Activated CD4-positive, alpha-beta T cell treated with anti-CD3 and anti-CD28 coated beads, Interleukin-2, amount 10 ng/mL, durations not matched to agents 7 days and 5 days (primary cell): ENCODE measurements at places on chromosomes 12 and 14. TPM values are rescaled to one million over a fixed set of nuclear protein-coding genes. Genes with fewer than 3 reads are reported as not detected.

- peak; percentile 70 for DNase-seq
Observed at GRCh38 chr12:91811481-91812287, 334.0 kb downstream of the BTG1 start.

DNA sequence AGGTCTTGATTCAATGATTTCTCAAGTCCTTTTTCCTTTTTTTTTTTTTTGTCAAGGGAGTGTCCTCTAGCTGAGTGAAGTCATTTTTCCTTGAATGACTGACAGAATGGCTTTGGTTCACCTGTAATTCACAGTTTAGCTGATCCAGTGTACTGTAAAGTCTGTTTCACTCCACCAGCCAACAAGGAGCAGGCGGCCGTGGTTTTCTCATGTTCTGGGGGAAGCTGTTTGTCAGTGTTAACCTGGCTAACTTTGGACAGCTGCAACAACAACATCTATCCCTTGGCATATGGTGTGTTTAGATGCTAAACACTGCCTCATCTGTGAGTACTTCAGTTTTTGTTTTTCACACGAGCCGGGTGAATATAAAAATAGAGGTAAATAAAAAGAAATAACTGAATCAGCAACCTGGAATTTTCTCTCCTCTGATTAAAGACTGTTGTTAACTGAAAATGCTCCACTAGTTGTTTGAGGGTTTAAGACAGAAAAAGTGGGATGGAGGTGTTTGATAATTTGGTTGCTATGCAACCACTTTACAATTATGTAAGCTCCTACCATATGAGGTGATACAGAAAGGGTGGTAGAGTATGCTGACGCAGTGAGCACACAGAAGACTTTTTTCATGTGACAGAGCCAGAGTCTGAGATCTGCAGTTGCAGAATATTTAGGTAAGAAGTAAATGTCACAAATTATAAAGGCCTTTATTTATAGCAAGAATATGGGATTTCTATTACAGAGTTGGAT lies 50.3 kb upstream of the SLC2A13 start:
- DNase-seq, result no peak

- DNase-seq, result no peak
Observed at GRCh38 chr14:106055289-106055688, 528.9 kb downstream of the TMEM121 start.

CLEC4D gene
- total RNA-seq, result not detected
